ENCODE measurements at places on chromosomes 6 and 20.

GRCh38 chr6:130696806-130697205, 130.4 kb upstream of the SMLR1 start:
- DNase-seq, result no peak

GRCh38 chr6:30554962-30555815, 1.1 kb downstream of the GNL1 start:
- DNase-seq, result peak; percentile 42

DNA sequence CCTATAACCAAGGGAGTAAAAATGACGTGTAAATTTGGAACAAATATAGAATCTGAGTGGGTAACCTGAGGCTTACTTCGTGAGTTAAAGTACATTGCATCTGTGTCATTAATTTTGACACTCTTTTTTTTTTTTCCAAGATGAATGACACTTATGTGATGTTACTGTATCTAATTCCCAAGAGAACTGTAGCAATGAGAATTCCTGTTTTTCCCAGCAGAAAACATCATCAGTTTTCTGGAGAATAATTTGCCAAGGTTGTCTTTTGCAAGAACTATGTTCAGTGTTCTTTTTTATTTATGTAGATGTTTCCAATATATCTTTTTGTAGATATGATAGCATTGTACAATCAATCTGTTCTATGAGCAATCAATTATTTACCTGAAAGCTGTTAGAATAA, 283.6 kb downstream of the ARHGAP18 start:
- no peak for DNase-seq

DNA sequence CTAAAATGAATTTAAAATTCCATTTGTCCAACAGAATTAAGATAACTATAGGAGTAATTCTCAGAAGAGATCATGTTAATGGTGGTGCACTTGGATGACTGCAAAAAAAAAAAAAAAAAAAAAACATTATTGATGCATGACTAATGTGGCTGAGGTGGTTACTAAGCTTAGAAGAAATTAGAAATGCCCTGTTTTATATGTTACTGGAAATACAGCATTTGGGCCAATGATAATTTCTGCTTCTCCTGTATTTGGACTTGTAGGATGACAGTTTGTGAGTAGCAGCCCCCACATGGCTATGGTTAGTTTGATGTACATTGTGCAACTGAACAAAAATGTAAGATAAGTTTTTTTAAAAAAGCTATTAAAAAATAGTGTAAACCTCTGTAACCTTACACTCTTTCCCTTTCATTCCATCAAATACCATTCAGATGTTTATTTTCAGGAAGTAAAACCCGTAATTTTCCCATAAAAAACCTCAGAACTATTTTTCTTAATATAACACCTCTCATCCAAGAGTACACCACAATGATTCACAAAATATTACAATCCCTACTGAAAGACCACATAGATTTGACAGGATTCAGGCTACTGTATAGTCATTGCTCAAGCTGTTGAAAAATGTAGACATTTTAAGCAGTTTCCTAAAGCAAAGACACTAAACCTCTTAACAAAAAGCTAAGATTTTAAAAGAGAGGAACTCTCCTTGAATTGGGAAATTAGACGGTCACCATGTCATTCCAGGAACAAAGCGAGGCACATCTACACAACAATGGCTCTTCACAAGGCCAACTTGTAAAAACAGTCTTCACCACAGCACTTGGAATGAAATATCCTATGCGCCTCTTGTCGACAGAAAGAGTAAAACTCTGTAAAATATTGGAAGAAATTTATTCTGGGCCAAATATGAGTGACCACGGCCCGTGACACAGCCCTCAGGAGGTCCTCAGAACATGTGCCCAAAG, 83.0 kb downstream of the WDR27 start:
- no peak for DNase-seq

GRCh38 chr6:79670789-79671188, 39.7 kb downstream of the SH3BGRL2 start:
- DNase-seq, result no peak

- no peak for DNase-seq
Measured at GRCh38 chr20:48120120-48120519, 334.8 kb upstream of the SULF2 start.

DNA sequence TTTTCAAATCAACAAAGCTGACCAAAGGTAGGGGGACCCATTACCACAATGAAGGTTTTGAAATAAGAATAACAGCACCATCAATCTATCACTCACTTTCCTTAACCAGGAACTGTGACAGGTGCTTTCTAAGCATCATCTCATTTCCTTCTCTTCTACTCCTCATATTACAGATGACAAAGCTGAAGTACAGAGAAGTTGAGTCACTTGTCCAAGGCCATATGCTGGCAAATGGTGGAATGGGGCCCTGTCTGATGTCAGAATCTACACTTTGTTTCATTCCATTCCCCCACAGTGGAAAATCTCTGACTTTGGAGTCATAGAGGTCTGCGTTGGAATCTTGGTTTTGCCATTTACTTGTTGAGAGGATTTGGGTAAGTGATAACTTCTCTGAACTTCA, 222.5 kb upstream of the LRFN2 start:
- no peak for DNase-seq

DNA sequence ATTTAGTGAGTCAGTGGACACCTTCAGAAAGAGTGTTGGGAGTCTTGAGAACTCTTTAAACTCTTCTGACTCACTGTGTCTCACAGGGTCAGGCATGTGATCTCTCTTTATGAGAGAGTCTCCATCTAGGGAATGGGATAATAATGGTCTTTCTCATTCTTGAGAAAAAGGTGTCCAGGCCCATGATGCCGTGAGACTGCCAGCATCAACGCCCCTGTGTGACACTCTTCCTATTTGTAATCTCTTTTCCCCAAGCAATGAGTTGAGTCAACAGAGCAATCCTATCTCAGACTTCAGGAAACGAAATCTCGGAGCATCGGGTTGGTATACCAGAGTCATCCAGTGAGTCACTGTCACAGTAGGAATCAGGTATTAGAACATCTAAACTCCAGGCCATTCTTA, 82.3 kb upstream of the BMP2 start:
- DNase-seq, result no peak

DNA sequence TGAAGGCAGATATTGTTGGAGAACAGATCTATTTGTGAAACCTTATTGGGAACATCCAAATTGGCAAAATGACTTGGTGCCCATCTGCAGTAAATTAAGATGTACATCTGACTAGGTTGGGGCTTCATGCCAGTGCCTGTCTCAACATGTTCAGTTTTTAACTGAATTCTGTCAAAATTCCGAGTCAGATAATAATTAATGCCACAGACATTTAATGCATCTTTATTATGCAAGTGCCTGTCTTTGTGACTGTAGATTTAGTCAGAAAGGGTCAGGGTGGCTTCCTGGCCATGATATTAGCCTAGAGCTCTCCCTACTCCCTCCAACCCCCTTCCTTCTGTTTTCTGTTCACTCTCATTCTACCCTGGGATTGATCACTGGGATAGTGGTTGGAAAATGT, 199.3 kb upstream of the FLRT3 start:
- DNase-seq, result no peak

GRCh38 chr6:11947063-11947462, 65.0 kb upstream of the HIVEP1 start:
- DNase-seq, result no peak

DNA sequence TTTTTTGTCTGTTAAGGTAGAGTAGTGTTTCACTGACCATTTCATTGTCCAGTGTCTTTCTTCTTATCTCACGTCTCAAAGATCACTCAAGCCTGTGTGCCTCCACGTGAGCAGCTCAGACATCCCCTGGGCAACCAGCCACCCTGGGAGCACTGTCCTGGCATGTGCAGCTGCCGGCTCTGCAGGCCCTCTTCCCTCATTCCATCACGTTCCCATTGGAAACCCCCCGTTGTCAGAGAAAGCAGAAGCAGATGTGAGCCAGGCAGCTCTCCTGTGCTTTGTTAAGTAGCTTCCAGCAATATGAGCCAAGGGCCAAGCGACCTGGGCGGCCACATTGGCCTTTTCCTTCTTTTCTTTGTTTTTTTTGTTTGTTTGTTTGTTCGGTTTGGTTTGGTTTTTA, 233.2 kb upstream of the SYNDIG1 start:
- no peak for DNase-seq

DNA sequence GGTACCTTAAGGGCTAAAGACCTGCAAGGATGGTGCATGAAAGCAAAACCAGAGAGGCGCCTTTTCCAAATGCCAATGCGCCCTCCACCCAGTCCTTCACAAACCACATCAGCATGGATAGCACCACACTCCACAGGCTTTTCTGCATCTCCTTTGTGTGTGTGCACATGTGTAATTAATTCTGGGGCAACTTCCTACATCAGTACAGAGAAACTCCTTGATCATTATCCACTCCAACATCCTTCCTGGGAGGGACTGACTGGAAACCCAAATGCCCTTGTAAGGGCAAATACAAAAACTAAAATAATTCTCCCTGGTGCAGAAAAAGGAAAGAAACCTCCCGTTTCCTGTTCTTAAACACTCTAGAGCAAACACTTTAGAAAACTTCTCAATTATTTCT, 10.8 kb downstream of the SLC52A3 start:
- no peak for DNase-seq

DNA sequence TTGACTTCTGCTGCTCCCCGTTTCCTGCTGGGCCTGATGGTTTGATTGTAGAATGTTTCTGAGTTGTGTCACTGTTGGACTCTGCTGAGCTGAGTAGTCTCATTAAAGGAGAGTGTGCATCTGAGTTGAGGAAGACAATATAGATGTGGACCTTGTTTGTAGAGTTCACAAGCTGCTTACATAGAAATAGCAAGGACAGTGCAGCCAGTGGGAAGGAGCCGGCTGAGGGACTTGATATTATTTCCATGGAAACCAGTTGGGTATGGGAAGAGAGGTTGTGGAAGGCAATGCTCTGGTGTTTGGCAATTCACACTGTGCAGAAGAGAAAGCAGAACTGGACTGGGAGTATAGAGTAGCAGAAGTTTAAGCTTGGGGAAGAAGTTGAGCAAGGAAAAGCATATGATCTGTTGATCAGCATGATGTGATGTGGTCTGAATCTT, 14.8 kb downstream of the IGF2R start:
- no peak for DNase-seq

Measured in activated naive CD4-positive, alpha-beta T cell treated with anti-CD3 and anti-CD28 coated beads, Interleukin-2, amount 10 ng/mL, durations not matched to agents 7 days and 5 days (primary cell).